Activated CD8-positive, alpha-beta memory T cell treated with anti-CD3 and anti-CD28 coated beads for 48 hours (primary cell): ENCODE measurements at places on chromosomes 6 and 20.

DNA sequence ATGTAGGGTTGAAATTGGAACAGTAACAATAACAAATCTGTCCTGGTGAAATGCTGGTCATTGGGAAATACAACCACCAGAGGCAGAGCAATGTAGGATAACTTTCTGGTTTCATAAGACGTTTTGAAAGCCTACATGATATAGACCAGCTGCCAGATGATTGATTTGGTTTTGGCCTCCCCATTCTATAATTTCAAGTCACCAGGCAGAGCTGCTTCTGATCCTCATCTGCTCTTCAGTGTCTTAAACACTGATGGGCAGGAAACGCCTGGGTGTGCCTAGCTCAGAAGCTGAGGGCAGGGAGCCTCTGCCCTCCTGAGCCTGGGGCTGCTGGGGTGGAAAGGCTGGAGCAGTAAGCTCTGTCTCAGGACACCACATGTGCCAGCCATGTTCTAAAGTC is 24.5 kb downstream of the DHX35 start:
- DNase-seq: no peak

DNA sequence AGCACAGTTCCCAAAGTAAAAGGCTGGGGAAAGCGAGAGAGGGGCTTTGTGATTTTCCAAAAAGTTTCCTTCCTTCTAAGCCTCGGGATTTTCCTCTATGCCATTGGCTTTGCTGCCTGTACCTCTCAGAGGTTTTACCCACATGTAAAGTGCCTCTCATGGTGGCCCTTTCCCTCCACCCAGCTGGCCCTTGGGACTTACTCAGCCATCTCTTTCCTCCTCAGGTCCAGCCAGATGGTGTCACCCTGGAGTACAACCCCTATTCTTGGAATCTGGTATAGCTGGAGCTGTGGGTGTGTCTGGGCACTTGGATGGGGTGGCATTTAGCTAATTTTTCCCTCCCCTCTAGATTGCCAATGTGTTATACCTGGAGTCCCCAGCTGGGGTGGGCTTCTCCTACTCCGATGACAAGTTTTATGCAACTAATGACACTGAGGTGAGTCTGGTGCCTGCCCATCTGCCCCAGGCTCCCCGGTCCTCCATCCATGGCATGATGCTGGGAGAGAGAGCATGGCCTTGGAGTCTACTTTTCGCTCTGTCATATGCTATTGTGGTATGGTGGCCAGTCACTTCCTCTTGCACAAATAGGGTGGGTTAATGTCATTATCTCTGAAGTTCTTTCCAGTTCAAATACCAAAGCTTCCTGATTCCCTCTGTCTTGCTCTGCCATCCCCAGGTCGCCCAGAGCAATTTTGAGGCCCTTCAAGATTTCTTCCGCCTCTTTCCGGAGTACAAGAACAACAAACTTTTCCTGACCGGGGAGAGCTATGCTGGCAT is 1.1 kb downstream of the CTSA start:
- DNase-seq: no peak

DNA sequence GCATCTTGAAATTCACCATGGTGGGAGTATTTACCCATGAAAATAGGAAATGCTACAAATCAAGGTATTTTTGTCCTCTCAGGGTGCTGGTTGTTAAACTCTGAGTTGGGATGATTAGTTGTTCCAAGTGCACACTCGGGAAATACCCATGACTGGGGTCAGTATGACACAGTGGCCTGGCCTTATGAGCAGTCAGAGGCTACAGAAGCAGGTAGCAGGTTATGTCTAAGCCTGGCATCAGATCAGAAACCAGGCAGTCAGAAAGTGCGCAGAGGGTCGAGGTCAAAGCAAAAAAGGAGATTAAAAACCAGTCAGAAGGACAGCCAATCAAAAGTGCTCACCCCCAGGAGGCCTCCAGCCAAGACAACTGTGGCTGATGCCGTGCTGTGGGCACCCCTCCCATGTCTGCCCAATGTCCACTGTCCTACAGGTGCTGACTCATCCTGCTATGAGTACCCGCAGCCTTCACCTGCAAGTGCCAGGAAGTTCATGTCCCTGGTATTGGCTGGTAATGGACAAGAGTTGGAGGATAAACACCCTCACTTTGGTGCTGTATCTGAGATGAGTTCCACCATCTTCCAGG is 117.4 kb upstream of the SLC24A3 start:
- no peak for DNase-seq

DNA sequence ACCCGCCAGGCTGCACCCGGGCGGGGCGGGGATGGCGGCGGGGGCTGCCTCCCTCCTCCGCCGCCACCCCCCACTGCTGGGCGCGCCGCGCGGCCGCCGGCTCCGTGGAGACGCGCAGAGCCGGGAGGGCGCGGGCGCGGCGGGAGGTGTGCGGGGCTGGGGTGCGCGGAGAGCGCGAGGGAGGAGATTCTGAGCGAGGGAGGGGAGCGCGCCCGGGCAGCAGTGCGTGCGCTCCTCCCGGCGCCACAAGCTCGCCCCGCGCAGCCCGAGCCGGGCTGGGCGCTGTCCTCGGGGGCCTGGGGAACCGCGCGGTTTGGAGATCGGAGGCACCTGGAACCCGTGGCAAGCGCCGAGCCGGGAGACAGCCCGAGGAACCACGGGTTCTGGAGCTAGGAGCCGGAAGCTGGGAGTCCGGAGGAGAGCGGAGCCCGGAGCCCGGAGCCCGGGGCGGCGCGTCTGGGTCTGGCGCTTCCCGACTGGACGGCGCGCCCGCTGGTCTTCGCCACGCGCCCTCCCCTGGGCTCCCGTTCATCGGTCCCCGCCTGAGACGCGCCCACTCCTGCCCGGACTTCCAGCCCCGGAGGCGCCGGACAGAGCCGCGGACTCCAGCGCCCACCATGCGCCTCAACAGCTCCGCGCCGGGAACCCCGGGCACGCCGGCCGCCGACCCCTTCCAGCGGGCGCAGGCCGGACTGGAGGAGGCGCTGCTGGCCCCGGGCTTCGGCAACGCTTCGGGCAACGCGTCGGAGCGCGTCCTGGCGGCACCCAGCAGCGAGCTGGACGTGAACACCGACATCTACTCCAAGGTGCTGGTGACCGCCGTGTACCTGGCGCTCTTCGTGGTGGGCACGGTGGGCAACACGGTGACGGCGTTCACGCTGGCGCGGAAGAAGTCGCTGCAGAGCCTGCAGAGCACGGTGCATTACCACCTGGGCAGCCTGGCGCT is at the start of gene NTSR1:
Gene NTSR1 (plus strand): TSS at position 246 of the 946 bp plus-strand sequence. CDS start 372 bp downstream, at position 618.
- no peak for DNase-seq

GRCh38 chr20:57315083-57315975 is 14.3 kb upstream of the SPO11 start:
- no peak for DNase-seq
